ENCODE measurements at places on chromosomes 7 and 10.

DNA sequence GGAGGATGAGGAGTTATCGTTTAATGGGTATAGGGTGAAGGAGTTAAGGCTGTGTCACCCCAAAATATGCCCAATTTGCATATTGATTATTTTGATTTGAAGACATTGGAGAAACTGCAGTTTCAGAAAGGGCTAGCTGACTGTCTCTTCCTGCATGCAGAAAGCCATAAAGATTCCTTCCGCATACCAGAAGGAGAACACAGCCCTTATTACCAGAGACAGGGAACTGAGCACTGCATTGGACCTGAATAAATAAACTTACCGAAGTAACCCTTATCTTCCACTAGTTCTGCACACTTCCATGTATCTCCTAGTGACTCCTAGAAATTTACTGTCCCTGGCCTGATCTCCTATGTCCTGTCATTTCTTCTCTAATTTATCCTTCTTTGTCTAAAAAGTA lies 821.9 kb upstream of the AUTS2 start:
- no peak for DNase-seq
- no peaks in the 10 kb centered on the region for H3K27me3 ChIP-seq
- H3K4me1 ChIP-seq: no peaks in the 10 kb centered on the region
- no peak overlapping the region for H3K27ac ChIP-seq
- H3K36me3 ChIP-seq: no peaks in the 10 kb centered on the region

DNA sequence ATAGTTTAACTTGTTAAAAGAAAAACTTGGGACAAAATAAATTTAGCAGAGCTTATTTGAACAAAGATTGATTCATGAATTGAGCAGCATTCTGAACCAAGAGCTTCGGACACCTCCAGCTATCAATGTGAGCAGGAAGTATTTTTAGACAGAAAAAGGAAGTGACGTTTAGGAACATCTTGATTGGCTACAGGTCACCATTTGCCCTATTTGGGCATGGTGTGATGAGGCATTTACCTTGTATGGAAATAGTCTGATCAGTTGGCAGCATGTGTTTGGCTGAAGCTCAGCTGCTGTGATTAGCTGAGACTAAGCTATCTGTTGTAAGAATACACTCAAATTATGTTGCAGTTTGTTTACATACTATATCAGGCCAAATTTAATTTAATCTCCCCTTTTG lies 185.1 kb downstream of the ATRNL1 start:
- DNase-seq: no peak
- no peak overlapping the region for H3K27ac ChIP-seq
- no peaks in the 10 kb centered on the region for H3K36me3 ChIP-seq
- H3K4me1 ChIP-seq: no peaks in the 10 kb centered on the region
- no peaks in the 10 kb centered on the region for H3K27me3 ChIP-seq

DNA sequence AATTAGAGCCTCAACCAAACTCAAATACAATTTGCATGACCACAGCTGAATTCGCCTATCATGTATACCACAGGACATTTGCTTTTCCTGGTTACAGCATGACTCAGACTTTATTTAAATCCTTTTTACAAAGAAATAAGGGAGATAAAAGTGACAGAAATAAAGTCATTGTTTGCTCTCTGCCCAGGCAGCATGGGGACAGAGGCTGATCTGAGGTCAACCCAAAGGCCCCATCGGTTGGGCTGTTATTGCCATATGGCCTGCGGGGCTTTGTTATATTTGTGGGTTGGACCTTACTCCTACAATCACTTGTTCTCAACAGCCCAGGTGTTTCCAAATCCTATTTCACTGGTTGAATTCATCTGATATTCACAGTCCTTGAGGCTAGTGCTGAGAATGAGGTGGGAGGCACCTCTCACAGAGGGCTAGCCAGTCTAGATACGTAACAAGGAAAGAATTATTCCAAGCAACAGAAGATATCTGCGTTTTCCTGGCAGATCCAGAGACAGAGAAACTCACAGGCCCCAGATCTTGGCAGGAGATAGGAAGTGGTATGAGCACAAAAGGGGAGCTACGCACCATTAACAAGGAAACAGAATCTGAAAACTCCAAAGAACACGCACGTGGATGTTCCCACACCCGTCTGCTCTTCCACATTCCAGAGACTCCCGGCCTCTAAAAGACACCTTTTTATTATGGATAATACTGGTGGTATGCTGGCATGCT lies 117.3 kb downstream of the HIPK2 start:
- H3K4me3 ChIP-seq: no peak overlapping the region
- no peaks in the 10 kb centered on the region for H3K27me3 ChIP-seq
- no peak for DNase-seq
- no peak overlapping the region for H3K27ac ChIP-seq
- peaks cover 4% of the 10 kb centered on the region for H3K36me3 ChIP-seq

- H3K27me3 ChIP-seq: no peaks in the 10 kb centered on the region
- DNase-seq: no peak
- H3K4me3 ChIP-seq: no peak overlapping the region
Measured at GRCh38 chr10:80122110-80122710, 10.3 kb upstream of the PLAC9 start.

- H3K36me3 ChIP-seq: no peaks in the 10 kb centered on the region
- H3K4me1 ChIP-seq: peaks cover 4% of the 10 kb centered on the region
- no peak for DNase-seq
- H3K4me3 ChIP-seq: no peak overlapping the region
- no peaks in the 10 kb centered on the region for H3K27me3 ChIP-seq
Measured at GRCh38 chr10:50538555-50539398, 85.0 kb downstream of the SGMS1 start.
